ENCODE measurements at places on chromosomes 3 and 15.
A peak's percentile ranks its signal among the peaks of the same experiment; 100 is the strongest.

GRCh38 chr3:192920411-192920810, 2.8 kb upstream of the MB21D2 start:
- DNase-seq: no peak

DNA sequence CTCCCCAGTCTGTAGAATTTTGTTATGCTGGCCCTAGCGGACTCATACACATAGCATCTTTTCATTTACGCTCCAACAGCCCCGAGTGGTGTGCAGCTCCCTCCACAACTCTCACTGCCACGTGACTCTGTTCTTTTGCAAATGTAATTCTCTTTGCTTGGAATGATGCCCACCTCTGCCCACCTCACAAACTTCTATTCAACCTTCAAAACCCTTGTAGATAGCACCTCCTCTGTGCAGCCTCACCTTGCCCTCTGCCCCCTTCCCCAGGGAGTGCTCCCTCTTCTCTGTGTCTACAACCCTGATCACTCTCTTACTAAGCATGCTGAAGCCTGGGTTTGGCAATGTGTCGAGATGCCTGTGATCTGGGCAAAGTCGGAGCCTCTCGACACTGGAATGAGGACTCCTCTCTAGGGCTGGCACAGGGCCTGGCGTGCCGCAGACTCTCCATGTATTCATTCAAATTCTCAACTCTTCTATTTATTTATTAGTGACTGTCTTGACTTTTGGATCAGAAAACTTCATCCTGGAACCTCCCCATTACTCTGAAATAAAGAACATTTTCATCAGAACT, 73.5 kb downstream of the MGLL start:
- no peak for DNase-seq

DNA sequence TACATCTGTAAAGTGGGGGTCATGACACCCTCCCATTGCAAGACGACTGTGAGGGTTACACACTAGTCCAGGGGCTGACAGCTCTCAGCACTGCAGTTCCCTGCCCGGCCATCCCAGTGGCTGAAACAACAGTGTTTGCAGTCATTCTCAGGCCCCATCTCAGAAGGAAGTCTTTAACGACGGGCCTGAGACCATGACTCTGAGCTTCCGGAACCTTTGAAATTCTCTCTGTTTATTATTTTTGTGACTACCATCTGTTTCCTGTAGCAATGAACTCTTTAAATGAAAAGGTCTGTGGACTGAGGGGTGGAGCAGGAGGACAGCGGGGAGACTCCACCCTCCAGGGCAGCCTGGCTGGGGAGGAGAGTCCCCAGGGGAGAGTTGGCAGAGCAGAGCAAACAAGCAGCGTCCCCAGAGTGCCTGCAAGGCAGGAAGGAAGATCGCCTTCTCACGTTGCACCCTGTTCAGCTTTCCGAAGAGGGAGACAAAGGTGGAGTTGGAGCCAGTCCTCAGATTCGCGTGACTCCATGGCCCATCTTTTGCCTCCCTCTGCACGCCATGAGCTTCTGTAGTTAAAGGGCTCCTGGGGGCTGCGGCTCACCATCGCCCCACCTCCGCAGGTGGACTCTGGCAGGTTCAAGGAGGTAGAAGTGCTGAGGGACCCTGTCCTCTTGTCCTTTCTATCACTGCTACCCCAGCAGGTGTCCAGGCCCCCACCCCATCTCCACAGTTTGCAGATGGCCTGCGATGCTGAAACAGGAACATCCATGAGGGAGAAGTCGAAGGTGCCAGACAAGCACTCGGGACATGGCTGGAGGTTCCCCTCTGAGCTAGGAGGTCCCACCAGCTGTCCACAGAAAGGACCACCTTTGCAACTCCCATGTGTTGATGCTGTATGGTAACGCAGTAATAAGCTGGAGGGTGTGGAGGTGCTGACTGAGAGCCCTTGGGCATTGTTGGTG, 525.8 kb upstream of the PROK2 start:
- DNase-seq: no peak

- no peak for DNase-seq
Observed at GRCh38 chr15:39202641-39203040, 378.2 kb upstream of the THBS1 start.

- no peak for DNase-seq
Observed at GRCh38 chr3:197001972-197002700, 27.5 kb downstream of the MELTF start.

DNA sequence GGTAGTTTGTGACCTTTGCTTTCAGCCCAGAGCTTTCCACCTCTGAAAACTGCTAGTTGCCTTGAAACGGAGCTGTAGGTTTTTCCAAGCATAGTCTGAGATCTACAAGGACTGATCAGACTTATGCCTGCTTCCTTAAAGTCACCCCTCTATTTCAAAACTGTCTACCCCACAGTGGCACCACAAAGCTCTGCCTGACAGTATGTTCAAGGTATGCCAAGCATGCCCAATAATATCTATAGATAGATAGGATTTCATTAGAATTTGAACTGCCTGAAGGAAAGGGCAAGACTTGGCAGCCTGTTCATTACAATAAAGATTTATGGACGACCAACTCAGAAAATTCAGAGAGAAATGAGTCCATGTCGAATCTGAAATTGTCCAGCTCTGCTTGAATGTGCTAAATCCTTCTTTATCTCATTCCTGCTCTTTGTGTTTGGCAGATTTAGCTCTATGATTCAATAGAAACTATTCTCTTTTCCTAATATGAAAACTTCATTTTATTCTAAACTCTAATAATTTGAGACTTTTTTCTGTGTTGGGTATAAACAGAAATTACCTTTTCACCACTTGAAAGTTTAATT, 227.6 kb upstream of the TBC1D5 start:
- no peak for DNase-seq

DNA sequence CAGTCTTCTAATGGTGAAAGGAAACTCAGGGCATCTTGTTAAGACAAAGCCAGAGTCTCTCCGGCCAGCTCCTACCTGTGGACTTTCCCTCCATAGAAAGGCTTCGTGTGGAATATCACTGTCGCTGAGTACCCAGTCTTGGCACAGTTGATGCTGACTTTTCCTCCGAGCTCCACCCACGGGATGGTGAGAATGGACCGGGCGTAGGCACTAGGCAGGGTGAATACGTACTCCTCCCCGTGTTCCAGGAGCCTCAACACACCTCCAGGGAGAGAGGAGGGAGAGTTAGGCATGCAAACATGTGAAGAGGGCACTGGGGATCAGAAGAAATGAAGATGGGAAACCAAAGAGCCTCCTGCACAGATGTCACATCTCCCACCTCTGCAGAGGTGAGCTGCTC, 138.0 kb downstream of the STT3B start:
- DNase-seq: no peak

GRCh38 chr3:72555714-72556113, 292.5 kb downstream of the SHQ1 start:
- DNase-seq: no peak

DNA sequence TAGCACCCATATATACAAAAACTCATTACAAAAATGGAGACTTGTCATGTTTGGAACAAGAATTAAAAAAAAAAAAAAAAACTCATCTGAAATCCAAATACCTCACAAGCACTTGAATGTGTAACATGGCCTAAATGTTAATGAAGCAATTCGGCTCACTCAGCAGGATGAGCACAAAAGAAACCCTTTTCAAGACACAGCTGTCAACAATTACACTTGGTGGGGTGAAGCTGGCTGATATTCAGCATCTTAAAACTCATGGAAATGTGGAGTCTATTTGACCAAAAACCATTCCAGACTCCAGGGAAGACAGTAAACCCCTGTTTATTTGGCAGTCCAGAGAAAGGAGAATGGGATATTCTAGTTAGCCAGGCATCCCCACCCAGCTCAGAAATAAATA, 205.4 kb upstream of the TSC22D2 start:
- no peak for DNase-seq

DNA sequence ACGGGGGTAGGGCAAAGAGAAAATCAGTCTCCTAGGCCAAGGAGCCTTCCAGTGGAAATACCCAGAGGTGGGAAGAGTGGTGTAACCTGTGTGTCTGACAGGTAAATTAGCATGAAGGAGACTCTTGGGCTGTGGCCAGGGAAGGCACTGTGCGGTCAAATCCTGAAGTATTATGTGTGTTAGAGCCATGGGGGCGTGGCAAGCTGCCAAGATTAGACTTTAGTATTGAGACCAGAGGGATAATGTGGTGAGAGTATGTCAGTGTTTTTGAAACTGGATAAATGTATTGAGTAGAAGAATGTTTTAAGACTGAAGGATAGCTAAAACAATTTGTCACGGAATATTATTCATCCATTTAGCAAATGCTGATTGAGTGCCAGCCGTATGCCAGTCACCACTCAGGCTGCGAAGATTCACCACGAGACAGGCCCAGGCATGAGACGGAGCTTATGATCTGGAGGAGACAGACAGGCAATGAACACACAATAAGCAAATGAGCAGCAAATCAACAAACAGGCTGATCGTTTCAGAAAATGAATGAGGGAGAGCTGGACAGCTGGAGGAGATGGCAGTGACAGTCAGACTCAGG, 445.9 kb downstream of the MCTP2 start:
- no peak for DNase-seq

- no peak for DNase-seq
Observed at GRCh38 chr15:75694241-75695182, 18.1 kb downstream of the CSPG4 start.

GRCh38 chr3:58266577-58266976, 29.0 kb downstream of the ABHD6 start:
- DNase-seq: no peak

- DNase-seq: peak; percentile 6
Observed at GRCh38 chr3:196431181-196432136, 768 bp downstream of the UBXN7 start.

GRCh38 chr3:18207226-18207625, 217.9 kb downstream of the SATB1 start:
- no peak for DNase-seq

DNA sequence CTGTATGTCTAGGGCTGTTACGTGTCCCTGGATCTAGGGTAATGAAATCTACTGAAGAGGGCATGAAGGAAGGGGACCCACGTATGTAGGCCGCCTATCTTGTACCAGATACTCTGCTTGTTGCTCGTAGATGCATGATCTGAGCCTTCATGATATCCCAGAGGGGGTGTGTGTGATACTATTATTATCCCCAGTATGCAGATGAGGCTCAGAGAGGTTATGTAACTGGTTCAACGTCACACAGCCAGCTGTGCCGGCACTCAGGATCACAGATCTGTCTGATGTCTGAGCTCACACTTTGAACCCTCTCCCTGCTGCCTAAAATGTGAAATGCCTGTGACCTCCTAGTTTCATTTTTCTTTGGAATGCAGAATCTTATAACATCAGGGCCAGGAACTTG, 36.2 kb upstream of the SEC13 start:
- no peak for DNase-seq

- no peak for DNase-seq
Observed at GRCh38 chr15:28006116-28006905, 92.8 kb downstream of the OCA2 start.

- DNase-seq: no peak
Observed at GRCh38 chr3:46462111-46462510, 2.6 kb downstream of the LTF start.

GRCh38 chr15:47339800-47340570, 377.3 kb upstream of the SEMA6D start:
- DNase-seq: no peak

DNA sequence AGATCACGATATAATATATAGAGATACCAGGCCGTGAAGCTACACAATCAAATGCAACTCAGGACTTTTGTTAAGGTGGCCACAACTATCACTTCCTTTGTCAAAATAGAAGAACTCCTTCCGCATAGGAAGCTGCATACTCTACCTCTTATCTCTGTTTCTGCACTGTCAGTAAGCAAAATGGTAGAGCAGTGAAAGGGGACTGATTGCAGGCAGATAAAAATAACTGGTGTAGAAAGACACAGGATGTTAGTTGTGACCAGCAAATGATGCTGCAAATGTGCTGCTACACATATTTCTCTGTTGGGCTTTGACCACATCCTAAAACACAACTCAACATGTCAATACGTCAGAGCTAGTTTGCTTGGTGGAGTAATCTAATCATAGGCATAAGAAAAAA, 16.3 kb upstream of the TRAT1 start:
- DNase-seq: no peak

DNA sequence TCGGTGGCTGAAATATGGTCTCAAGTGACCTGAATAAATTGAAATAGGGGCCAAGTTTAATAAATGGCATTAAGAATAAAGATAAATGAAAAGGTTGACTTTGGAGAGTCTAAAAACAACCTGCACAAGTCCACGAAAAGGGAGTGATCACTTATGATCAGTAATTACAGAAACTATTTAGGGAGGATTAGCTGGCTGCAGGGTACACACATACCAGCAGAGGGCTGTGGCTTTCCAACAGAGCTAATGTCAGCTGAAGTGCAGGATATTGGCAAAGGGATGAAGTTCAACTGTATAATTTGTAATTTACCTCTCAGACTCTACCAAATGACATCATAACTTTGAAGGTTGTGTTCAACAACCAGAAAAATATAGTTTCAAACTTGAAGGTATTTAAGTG, 86.8 kb downstream of the SYNPR start:
- no peak for DNase-seq

GRCh38 chr15:68508485-68509189, 70.2 kb upstream of the CORO2B start:
- no peak for DNase-seq

DNA sequence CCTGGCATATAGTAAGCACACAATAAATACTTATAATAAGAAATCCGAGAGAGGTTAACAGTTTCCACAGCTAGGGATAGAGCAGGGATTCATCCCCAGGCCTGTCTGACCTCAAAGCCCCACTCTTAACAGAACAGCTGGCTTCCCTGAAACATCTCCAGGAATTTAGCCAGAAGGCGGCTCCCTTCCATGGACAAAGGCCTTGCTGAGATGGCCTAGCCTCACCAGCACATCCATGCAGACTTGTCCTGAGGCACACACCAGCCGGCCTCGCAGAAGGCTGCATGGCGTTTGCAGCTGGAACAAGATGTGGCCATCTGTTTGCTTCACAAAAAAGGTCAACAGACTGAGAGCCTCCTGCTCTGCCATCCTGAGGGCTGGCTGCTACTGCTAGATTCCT, 245.4 kb downstream of the SLCO3A1 start:
- DNase-seq: no peak

Data from stimulated activated CD8-positive, alpha-beta memory T cell treated with anti-CD3 and anti-CD28 coated beads, Interleukin-15, amount 100 ng/mL, for 48 hours (primary cell).